Stimulated activated CD4-positive, alpha-beta T cell treated with anti-CD3 and anti-CD28 coated beads, Interleukin-1b, Interleukin-23, amount 100 ng/mL, for 1 hour (primary cell): ENCODE measurements at places on chromosomes 12 and 14.

DNA sequence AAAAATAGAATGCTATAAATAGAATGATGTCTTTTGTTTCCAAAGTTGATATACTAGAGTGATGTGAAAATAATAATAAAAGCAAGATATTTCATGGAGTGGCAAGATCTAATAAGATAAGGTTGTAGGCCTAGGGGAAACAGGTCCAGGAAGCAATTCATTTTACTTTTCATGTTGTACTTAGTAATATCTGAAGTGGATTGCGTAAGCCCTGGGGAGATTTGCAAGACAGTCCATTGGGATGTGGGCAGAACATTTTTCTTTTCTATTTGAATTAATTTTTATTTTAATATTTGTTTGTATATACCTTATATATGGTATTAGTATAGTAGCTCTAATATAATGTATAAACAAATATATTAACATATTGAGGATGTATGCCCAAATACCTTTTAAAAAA, 7.5 kb downstream of the NUBPL start:
- no peak for DNase-seq

- no peak for DNase-seq
Observed at GRCh38 chr12:108063192-108063591, 65.9 kb upstream of the WSCD2 start.

GRCh38 chr12:44117337-44117736, 281.5 kb downstream of the TMEM117 start:
- no peak for DNase-seq

DNA sequence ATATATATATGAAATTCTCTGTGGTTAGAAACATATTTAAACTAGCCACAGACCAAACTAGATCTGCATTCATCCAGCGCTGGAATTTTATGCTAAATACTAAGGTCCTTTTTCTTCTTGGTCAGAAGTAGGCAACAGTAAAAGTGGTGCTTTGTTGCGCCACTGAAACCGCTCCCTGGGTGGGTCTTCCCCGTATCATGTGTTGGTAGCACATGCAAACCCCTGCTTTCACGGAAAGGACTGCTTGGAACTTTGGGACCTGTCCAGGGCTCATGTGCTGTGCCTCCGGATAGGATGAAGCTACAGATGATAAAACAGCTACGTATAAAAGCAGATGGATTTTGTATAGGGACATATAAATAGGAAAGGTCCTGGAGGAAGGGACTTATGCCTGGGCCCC, 40.1 kb upstream of the COL2A1 start:
- DNase-seq, result no peak

DNA sequence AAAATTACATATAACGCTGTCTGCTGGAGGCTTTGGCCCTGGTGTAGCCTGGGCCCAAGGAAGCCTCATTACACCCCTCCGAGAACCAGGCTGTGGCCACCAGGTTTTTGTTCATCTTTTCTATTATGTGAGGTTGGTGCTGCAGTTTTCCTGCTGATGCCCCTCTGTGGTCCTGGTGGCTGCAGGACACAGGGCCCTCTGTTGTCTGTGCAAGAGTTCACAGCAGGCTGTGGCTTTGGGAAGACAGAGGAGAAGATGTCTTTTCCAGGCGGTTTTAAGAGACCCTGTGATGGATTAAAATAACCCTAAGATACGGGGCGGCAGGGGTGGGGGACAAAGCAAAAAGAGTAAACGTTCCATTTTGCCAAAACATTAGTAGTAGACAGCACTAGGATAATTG, 121.5 kb downstream of the ADGRD1 start:
- DNase-seq, result no peak

GRCh38 chr12:115811929-115812328, 465.6 kb downstream of the MED13L start:
- DNase-seq, result no peak

DNA sequence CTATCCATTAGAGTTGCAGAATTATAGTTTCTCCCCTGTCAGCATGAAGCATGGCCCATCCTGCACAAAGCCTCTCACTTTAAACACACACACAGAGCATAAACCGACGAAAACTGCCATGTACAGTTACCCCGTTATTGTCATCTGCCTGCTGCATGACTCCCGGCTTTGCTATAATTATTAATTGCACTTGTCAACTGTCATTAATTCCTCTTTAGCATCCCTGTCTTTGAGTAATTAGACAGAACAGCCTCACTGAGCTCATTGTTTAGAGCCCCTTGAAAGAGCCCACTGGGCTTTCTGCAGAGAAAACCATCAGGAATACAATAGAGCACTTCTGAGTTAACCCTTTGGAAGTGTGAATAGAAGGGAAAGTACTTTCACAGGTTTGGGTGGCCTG, 307.2 kb upstream of the SOX5 start:
- no peak for DNase-seq

DNA sequence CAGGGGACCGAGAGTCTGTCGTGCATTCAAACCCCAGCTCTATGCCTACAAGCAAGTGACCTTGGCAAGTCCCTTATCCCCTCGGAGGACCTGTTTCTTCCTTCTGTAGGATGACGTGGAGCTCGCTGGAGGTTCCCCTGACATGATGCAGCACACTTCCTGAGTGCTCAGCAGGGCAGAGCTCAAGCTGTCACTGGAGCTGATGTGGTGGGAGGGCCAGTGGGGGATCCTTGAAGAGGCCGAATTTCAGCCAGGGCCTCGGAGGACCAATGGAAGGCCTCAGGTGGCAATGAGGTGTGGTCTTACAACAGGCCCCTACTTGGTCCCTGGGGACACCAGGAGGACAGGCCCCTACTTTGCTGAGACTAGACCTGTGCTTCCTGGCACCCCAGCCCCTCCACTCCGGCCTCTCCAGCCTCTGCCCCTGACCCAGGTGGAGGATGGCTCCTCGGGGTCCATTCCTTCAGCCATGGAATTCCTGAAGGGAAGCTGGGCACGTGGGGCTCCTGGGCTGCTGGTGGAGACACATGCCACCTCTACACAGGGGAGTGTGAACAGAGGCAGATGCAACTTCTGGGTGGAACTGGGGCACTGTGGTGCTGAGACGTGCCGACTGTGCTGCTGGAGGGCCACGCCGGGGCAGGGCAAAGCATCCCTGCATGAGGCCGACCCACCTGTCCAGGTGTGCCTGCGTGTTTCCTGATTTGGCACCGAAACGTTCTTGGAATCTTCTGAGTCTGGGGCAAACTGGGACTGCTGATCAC, 18.7 kb upstream of the KIF26A start:
- DNase-seq, result no peak

DNA sequence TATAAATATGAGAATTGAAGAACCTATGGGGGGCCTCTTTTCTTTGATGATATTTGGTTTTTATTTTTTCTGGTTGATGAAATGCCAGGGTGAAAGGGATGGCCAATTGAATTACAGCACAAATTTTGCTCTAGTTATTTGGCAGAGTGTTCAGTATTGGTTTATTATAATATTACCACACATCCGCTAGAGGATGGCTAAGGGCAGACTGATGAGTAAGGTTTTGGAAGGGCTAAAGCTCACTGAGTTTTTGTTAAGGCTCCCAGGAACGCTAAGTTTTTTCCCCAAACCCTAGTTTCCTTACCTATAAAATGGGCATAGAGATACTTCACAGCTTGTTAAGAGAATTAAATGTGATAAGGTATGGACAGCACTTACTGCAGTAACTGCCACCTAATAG, 34.3 kb upstream of the LRRC10 start:
- no peak for DNase-seq

GRCh38 chr12:11661491-11662089, 12.1 kb downstream of the ETV6 start:
- DNase-seq, result no peak

DNA sequence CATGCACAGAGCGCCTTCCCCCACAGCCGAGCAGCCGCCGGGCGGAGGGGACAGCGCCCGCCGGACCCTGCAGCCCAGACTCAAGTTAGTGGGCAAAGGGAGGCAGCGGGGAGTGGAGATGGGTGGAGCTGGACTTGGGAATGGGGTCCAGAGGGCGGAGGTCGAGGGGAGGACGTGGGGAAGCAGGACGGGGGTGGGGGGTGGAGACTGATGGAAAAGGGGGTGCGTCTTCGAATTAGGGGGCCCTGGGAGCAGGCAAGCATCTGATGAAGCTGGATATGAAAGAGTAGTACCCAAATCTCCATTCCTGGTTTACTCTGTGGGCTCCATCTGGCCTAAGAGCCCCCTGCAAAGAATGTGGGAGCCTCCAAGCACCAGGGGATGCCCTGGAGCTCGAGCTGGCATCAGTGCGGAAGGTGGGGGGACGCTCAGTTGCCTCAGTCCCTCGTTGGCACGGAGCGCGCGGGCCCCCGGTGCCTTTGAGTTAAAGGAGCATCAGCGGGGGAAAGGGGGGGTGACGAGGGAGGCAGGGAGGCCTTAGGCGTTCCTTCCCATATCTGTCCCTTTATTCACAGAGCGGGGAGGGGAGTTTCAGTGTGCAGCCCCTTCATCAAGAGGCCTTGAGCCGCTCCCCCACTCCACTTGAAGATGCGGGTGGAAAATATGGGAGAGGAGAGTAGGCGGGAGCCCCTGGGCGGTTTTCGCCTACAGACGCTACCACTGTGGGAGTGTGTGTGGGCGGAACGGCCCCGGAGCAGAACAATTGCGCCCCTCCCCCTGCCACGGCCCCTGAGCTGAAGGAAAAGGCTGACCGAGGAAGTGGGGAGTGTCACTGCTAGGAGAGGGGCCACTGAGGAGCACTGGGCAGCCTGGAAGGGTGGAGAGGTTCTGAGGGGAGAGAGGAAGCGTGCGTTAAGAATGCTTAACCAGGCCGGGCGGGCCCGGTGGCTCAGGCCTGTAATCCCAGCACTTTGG, 644 bp downstream of the NAB2 start:
- no peak for DNase-seq

DNA sequence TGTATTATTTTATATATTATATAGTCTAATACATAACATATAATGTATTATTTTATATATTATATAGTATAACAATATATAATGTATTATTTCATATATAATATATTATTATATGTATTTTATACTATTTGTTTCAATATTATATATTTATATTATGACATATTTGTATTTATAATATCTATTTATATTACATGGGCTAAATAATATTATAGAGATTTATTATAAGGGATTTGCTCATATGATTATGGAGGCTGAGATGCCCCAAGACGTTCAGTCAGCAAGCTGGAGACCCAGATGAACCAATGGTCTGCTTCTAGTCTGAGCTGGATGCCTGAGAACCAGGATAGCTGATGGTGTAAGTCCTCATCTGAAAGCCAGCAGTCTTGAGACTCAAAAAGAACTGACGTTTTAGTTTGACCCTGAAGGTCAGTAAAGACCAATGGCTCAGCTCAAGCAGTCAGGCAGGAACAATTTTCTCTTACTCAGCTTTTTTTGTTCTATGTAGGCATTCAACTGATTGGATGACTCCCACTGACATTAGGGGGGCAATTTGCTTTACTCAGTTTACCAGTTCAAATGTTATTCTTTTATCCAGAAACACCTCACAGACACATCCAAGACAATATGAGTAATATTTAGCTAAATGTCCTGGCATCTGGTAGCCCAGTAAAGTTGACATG, 130.4 kb downstream of the FLRT2 start:
- DNase-seq, result no peak

- no peak for DNase-seq
Observed at GRCh38 chr14:79842270-79842669, 369.0 kb downstream of the DIO2 start.

DNA sequence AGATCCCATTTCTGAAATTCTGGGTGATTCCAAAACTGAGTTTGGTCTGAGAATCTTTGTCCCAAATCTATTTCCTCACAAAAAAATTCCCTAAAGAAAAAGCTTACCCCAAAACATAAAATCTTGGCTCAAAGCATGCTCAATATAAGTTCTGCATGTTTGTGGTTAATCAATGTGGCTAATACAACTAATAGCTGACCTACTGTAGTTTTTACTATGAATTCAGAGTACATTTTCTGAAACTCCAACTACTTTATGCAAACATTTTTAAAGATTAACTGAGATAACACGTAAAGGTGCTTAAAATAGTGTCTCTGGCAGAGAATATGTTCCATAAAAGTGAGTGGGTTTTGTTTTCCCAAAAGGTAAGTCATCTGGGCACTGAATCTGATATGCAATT, 133.1 kb downstream of the MED13L start:
- no peak for DNase-seq

GRCh38 chr12:124877423-124877822, 13.8 kb upstream of the SCARB1 start:
- no peak for DNase-seq

GRCh38 chr14:64110802-64111201, 183.4 kb downstream of the ESR2 start:
- no peak for DNase-seq

- DNase-seq, result no peak
Observed at GRCh38 chr12:131827961-131828534, at the start of gene MMP17. MMP17 (plus strand) TSS chr12:131828393; CDS start chr12:131828495, 102 bp downstream.

DNA sequence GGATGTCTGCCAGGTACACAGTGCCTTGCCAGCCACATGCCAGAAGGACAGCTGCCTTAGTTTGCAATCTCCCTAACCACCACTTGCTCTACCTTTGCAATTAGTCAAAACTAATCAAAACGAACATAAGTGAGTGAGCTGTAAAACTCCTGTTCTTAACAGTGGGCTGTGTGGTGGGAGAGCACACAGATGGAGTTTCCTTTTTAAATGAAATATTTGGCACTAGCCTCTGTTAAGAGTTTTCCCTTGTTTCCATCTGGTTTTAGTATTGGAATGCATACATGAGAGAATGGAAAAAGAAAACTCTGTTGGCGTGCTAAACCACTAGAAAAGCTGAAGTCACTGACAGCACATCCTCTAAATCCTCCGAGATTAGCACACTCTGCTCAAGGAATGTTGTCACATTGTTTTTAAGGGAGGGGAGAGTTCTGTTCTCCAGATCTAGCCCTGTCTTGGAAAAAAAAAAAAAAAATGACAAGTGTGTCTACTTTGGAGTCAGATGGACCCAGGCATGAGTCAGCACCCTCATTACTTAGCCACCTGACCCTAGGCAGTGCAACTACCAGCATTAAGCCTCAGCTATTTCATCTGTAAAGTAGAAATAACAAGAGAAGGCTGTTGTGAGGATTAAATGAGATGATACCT, 83.9 kb downstream of the STXBP6 start:
- no peak for DNase-seq

GRCh38 chr14:53032161-53032803, 81.4 kb upstream of the FERMT2 start:
- no peak for DNase-seq

DNA sequence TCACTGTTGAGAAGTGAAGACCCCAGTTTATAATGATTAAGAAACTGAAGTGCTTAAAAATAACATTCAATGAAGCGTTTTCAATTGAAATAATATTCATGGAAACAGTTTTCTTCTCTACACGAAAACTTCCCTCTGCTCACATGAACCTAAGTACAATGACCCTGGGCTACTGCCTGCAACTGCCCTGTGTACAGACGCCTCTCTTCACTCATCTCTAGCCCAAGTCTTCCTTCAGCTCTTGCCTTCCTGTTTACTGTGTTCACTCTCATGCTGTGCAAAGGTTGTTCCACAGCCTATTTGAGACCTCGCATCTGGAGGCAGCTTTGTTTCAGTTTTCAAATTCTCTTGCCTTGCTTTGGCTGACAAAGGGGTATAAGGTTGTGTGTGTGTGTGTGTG, 100.8 kb downstream of the GRIN2B start:
- no peak for DNase-seq

DNA sequence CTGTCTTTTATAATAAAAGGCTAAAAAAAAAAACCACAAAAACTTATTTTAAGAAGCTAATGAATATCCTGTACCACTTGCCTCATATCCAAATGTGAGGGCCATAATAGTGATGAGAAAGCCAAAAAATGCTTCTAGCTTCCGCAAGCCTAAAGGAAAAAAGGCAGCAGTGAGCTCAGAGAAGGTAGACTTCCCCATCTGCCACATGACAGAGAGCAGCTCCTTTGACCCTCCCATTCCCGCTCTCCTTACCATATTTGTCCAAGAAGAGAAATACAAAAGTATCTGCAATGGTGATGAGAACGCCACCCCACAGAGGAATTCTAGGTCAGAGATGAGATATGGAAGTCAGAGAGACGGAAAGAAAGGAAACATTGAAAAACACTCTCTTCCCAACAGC, 27.1 kb downstream of the SLC11A2 start:
- DNase-seq, result no peak
